Hepatocyte (in vitro differentiated cells): ENCODE measurements at places on chromosomes 3 and 15. TPM values are rescaled to one million over a fixed set of nuclear protein-coding genes. Genes with fewer than 3 reads are reported as not detected.

The CHRNB4 gene
- total RNA-seq, result not detected in 2 replicates

The MED12L gene
- 2.7 TPM in 2 replicates for total RNA-seq

The ADAMTS9 gene
- 116 and 145 TPM in 2 replicates for total RNA-seq

The HTR3E gene
- not detected in 2 replicates for total RNA-seq

The DUOX1 gene
- total RNA-seq, result 3.3 and 3.8 TPM in 2 replicates

The CD276 gene
- 94.4 and 106 TPM in 2 replicates for total RNA-seq

GRCh38 chr15:37019479-37020433, 80.6 kb downstream of the MEIS2 start:
- DNase-seq, result peak; percentile 40
- H3K36me3 ChIP-seq, result no peaks in the 10 kb centered on the region
- no peak overlapping the region for H3K4me3 ChIP-seq

DNA sequence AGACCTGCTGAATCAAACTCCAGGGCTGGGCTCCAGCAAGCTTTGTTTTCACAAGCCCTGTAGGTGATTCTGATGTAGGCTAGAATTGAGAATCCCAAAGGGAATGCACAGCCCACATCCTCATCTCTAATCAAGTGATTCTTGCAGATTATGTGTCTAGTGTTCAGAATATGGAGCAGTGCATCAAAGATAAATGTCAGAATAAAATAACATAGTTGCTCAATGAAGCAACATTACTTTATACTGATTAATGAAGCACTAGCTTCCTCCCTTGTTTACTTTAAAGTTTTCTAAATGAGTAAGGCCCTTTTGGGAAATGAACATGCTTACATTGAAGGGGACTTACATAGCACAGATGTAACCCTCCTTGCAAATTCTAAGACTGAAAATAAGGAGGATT, 39.2 kb downstream of the NUP210 start:
- H3K4me3 ChIP-seq, result no peak overlapping the region
- H3K27me3 ChIP-seq, result no peaks in the 10 kb centered on the region
- no peak overlapping the region for H3K27ac ChIP-seq

DNA sequence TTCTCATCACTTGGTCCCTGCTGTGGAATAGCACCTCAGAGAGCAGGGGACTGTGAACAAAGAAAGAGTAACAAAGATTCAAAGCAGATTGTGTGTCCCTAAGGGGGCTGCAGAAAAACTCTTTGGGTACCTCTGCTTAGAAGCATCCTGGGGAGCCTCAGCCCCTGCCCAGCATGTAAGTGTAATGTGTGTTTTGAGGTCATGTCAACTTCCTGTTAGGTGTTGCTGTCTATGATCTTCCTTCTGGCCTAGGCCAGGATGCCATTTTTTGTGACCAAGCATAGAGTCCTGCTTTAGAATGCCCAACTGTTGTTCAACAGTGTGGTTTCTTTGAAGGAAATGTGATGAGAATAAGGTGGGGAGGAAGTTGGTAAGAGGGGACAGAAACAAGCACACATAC, 77.1 kb upstream of the BCL6 start:
- no peaks in the 10 kb centered on the region for H3K27me3 ChIP-seq
- no peak for DNase-seq
- no peaks in the 10 kb centered on the region for H3K36me3 ChIP-seq
- no peaks in the 10 kb centered on the region for H3K4me1 ChIP-seq
- H3K4me3 ChIP-seq, result no peak overlapping the region

DNA sequence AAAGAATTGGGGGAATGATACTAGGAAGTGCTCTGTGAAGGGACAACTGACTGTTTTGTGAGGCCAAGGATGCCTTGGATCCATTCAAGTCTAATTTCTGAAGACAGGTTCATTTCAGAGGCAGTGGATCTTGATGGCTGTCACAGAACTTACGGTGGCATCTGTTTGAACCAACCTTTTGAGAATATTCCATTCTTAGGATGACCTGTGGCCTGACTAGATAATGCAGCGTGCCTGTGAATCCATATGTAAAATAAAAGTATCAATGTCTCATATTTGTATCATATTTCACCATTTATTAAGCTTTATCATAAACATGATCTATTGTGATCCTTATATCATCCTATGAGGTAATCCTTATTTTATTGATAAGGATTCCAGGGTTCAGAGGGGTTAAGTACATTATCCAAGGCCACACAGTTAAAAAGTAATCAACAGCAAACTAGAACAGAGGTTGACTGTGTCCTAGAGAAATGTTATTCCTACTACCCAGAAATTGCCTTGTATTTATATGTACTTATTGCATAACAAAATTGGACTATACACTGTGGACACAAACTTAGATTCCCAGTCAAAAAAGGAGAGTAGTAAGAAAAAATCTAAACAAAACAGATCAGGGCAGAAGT, 34.3 kb downstream of the IL1RAP start:
- H3K27me3 ChIP-seq, result no peaks in the 10 kb centered on the region

- H3K36me3 ChIP-seq, result no peaks in the 10 kb centered on the region
- H3K27ac ChIP-seq, result no peak overlapping the region
- peaks cover 15% of the 10 kb centered on the region for H3K4me1 ChIP-seq
- no peak for DNase-seq
Measured at GRCh38 chr3:169344465-169344864, 319.0 kb downstream of the MECOM start.

GRCh38 chr3:36907911-36908646, 36.8 kb downstream of the TRANK1 start:
- H3K36me3 ChIP-seq, result no peaks in the 10 kb centered on the region
- no peak for DNase-seq
- no peaks in the 10 kb centered on the region for H3K27me3 ChIP-seq
- peaks cover 18% of the 10 kb centered on the region for H3K4me1 ChIP-seq
- no peak overlapping the region for H3K4me3 ChIP-seq
